ENCODE measurements at places on chromosomes 5 and 9. TPM values are rescaled to one million over a fixed set of nuclear protein-coding genes. Genes with fewer than 3 reads are reported as not detected.

DNA sequence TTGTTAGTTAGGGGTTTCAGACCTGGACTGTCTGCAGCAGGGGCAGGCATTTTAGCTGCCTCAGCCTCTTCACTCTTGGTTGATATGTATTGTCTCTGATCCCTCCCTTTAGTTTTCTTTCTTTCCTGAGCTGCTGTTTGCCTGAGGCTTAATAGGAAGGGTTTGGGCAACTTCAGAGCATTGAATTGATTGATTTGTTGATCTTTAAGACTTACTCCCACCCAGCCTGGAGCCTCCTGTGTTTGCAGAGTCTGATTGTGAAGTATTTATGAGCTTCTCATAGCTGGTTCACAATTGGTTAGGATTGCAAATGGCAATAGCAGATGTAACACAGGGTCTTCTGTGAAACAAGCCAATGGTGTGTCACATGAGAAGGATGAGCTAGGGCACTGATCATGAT, 671.8 kb upstream of the SEMA6A start:
- no peak for DNase-seq

- DNase-seq: no peak
These were observed 11.7 kb downstream of the TIMD4 start for GRCh38 chr5:156951359-156951758.

DNA sequence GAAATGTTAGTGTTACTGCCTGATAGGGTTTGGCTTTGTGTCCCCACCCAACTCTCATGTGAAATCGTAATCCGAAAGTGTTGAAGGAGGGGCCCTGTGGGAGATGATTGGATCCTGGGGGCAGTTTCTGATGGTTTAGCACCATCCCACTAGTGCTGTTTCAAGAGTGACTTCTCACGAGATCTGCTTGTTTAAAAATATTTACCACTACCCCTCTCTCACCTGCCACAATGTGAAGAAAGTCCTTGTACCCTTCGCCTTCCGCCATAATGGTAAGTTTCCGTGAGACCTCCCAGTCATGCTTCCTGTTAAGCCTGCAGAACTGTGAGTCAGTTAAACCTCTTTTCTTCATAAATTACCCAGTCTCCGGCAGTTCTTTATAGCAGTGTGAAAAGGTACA, 2.6 kb upstream of the RFX3 start:
- DNase-seq: no peak

MSMP gene
- not detected for polyA plus RNA-seq

DNA sequence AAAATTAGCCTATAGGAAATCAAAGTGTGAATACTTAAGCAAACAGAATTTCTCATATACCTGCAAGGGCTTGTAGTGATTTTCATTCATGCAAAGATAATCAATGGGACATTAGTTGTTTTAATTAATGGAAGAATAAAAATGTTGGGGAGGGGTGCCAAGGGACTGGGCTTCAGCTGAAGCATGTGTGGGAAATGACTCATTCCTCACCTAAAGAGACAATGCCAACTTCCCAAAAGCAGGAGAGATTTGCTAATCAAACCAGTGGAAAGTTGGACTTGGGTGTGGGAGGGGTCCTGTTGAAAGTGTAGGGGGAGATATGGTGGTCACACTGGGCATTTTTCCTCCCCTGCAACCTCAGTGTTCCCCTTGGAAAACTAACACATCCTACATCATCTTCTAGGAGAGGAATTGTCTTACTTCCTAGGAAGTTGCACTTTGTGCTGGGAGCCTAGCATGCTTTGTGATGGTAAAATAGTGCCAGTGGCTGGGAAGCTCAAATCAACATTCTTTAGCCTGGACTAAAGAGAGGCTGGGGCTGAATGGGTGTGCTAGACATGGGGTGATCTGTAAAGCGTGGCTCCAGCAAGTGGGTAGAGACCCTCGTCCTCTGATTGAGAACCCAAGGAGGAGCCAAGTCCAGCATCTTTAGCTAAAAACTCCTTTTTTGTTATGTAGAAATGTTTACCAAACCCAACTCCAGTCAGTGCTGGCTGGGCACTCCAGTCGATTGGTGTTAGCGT, 6.4 kb upstream of the LHX2 start:
- no peak for DNase-seq

PTPRD gene
- 0.48 TPM for polyA plus RNA-seq

- DNase-seq: no peak
These were observed 309.6 kb upstream of the CD180 start for GRCh38 chr5:67506241-67506640.

DNA sequence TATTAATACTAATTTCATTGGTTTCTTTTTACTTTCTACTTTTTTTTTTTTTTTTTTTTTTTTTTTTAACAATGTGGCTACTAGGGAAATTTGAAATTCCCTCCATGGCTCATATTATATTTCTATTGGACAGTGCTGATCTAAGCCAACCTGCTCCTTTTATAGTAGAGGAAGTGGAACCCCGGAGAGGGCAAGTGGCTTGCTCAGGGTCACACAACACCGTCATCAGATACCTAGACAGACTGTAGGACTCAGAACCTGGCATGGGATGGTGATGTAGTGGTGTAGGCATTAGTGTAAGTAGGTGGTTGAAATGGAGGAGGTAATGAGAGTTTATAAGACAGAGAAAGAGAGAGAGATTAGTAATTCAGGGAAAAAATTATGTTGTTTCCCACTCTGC, 10.8 kb downstream of the ZNF618 start:
- DNase-seq: no peak
